ENCODE measurements at places on chromosomes 11 and 22. TPM values are rescaled to one million over a fixed set of nuclear protein-coding genes. Genes with fewer than 3 reads are reported as not detected.

Gene GLYAT
- total RNA-seq, result not detected

DNA sequence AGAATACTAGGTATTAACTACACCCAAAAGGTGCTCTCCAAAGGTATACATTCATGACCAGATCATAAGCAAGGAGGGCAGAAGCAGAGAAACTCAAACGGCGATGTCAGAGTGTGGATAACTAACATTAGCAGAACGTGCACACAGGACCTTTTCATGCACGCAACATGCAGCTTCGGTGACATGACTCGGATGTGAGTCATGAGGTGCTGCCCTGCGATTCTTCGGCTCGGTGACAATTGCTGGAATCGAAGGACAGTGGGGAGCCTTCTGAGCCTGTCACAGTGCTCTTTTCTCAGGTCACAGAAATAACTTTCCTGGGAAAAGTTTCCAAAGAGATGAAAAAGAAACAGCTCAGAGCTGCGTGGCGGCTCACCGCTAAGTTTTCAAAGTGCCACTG lies 418.5 kb upstream of the SYN3 start:
- H3K36me3 ChIP-seq, result no peaks in the 10 kb centered on the region
- no peaks in the 10 kb centered on the region for H3K4me1 ChIP-seq
- no peak overlapping the region for H3K27ac ChIP-seq
- H3K4me3 ChIP-seq, result no peak overlapping the region
- no peak for DNase-seq

DNA sequence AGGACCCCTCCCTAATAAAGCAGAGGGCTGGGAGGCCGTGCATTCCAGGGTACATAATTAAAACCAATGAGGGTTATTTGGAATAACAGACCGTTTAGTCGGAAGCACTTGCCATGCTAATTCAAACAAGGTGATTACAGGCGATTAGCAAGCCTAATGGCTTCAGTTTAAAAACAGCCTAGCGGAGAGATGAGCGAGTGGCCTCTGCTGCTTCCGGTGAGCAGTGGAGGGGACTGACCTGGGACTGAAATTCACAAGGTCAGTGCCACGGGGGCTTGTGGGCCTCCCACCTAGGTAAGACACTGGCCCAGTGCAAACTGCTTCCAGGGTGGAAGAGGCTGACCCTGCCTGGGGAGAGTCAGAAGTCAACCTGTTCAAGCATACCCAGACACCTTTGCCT lies 56.8 kb upstream of the ALX4 start:
- no peaks in the 10 kb centered on the region for H3K27me3 ChIP-seq
- no peak overlapping the region for H3K27ac ChIP-seq
- H3K4me3 ChIP-seq, result no peak overlapping the region
- no peaks in the 10 kb centered on the region for H3K36me3 ChIP-seq

Gene HBE1
- 1.8 TPM for total RNA-seq

- H3K27ac ChIP-seq, result no peak overlapping the region
- DNase-seq, result no peak
- no peak overlapping the region for H3K4me3 ChIP-seq
- H3K4me1 ChIP-seq, result no peaks in the 10 kb centered on the region
Measured at GRCh38 chr11:376531-377173, 7.4 kb downstream of the B4GALNT4 start.

Gene MAML2
- 43.4 TPM for total RNA-seq
